NCI-H345 (cell line): ENCODE measurements at places on chromosomes 2 and 18.

DNA sequence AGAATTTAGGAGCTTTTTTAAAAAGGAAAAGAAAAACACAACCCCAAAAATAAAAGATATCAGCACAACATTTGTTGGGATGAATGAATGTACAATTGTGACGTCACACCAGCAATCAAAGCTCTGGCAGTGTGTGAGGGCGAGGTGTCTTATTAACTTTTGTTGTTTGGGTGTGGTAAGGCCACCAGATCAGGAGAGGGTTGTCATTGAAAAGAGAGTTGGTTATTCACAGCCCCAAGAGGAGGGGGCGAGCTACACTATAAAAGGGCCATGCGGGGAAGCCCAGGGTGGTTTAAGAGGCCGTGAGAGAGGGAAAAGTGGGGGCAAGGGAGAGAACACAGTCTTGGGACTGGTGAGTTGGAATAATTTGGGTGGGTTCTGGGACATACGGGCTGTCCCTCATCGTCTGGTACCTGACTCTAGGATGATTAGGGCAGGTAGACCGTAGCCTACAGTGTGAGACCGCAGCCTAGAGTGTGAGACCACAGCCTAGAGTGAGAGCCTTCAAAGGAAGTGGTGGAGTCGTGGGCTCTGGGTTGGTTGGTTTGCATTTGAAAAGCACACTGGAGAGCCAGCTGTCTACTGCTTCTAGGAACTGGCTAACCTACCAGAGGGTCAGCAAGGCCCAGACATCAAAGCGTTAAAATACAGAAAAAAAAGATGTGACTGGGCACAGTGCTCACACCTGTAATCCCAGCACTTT lies 128.4 kb downstream of the INO80D start:
- no peak for DNase-seq

DNA sequence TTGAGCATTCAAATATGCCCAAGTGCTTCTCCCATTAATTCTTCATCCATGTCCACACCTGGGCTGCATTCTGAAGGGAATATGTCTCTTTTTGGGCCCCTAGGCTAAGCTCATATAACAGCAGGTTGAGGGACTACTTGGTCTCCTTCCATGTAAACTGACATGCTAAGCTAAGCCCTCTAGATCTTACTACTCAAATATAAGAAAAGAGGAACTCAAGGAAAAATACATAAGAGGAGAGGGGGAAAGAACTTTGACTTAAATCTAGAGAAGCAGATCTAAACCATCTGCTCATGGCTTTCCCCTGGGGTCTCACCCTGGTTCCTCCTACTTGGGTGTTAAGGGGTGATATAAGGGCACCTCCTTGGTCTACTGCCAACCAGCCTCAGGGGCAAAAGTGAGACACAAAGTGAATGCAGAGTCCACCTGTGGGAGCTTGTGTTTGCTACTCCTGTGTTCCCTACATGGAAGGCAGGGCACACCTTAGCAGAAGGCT lies 19.8 kb upstream of the NFU1 start:
- no peak for DNase-seq

DNA sequence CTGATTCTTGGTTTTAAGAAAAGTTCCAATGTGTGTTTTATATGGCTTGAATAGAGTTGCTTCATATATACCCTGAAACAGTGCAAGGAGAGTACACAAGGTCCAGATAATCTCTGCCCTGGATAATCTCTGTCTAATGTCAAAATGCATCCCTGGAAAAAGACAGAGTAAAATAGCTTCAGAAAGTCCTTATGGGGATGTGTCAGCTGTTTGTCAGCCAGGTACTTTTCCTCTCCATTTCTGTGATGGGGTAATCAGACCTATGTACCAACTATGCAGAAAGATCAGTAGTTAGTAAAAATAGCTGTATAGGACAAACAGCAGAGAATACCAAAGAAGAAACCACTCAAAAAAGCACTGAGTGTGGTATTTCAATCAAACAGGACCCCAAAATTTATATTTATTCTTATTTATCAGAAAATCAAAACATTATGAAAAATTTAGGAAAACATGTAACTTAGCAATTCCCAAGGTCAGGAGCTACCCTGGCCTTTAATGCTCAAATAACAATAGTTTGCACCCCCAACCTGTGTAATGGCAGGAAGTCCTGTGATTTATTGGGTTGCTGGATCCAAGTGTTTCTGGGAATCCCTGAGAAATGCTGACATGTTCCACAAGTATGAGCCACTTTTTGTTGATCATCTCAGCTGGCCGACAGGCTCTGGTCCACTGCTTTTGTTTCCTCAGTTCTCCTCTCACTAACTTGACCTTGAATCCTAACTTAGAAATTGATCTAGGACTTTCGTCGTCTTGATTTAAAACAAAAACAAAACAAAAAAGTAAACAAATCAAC lies 69.6 kb downstream of the MDH1 start:
- DNase-seq = no peak

- no peak for DNase-seq
Measured at GRCh38 chr2:36427790-36428243, 72.2 kb downstream of the CRIM1 start.

DNA sequence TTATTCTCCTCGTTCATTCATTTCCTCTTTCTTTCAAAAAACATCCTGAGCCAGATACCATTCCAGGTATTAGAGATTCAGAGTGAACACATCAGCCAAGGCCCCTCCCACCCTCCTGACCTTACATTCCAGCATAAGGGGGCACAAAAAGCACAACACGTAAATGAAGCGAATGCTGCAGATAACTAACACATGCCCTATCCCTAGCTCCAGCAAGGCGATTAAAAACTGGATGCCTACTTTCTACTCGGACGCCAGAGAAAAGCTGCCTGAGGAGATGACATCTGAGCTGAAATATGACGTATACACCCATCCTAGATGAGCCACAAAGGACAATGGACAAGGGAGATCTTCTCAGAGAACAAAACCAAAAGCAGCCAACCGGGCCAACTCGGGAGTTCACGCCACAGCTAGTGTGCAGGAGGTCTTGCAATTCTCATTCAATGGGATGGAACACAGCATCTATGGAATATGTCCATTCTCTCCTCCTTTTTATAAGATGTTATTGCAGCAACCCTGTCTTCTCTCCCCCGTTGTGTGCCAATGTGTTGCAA lies 33.5 kb downstream of the FEZ2 start:
- DNase-seq = no peak

DNA sequence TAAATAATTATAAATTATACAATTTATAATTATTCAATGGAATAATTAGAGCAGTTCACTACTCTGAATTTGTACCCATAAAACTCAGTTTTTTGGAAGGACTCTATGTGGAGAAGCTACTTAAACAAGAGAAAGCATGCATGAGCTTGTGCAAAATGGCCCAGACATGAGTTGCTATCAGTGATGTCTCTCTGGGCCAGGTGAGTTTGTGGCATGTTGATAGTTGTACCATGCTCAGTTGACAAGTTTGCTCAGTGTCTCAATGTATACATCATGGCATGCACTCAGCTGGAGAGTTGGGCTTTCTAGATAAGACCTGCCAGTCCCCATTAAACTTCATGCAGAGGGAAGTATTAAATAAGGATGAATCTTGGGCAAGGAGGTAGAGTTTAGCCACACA lies 153.8 kb upstream of the TACR1 start:
- DNase-seq = no peak

GRCh38 chr2:29044459-29044858 lies 29.9 kb downstream of the PCARE start:
- no peak for DNase-seq

GRCh38 chr2:220334210-220334609 lies 706.8 kb downstream of the SLC4A3 start:
- no peak for DNase-seq

DNA sequence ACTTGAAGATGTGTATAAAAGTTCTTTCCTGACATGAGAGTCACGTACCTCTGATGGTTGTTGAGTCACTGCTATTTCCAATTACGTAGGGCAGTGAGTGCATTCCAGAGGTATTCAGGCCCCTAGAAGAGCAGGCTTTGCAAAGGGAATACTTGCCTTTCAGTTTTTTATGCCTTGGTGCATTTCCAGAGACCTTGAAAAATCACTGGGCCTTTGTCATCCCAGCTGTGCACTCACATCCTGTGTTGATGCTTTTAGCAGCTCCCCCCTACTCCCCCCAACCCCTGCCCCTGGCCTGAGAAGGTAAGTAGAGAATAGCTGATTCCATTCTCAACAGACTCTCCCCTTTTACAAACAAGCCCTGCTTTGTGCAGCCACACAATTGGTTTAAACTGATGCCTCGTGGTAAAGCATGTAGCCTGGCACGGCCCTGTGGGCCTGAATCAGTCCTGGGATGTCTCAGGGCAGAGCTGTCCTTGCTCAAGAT lies 174.2 kb downstream of the PRPF40A start:
- DNase-seq = no peak

DNA sequence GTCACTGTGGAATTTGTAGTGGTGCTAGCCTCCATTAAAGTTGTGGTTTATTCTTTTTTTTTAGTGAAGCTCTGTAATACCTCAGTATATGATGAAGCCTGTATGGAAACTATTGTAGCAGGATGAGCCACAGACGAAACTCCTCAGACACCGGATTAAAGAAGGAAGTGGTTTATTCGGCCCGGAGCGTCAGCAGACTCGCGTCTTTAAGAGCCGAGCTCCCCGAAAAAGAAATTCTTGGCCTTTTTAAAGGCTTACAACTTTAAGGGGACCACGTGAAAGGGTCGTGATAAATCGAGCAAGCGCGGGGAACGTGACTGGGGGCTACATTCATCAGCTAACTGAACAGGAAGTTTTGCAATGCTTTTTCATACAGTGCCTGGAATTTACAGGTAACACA lies 8.1 kb upstream of the CCL20 start:
- DNase-seq = no peak

- DNase-seq = no peak
Measured at GRCh38 chr2:208916881-208917280, 507.0 kb upstream of the MAP2 start.

DNA sequence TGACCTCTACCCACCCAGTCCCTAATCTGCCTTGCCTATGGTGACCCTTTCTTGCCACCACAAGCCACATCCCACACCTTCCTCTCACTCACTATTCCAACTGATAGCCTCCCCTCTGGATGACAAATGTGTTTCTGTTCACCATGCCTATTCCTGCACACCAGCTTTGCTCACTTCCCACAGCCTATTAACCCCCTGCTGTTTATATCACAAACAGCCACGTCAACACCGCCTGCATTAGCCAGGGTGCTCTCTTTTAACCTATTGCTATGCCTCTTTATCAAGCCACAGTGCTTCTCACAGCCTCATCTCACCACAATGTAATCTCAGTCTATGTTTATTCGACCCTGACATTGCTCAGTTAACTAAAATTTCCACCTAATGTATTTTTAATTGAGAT lies 271.8 kb downstream of the SUCLG1 start:
- no peak for DNase-seq

GRCh38 chr2:120700659-120701058 lies 35.0 kb upstream of the GLI2 start:
- no peak for DNase-seq
